ENCODE measurements at places on chromosomes 2 and 18.
A peak's percentile ranks its signal among the peaks of the same experiment; 100 is the strongest.

DNA sequence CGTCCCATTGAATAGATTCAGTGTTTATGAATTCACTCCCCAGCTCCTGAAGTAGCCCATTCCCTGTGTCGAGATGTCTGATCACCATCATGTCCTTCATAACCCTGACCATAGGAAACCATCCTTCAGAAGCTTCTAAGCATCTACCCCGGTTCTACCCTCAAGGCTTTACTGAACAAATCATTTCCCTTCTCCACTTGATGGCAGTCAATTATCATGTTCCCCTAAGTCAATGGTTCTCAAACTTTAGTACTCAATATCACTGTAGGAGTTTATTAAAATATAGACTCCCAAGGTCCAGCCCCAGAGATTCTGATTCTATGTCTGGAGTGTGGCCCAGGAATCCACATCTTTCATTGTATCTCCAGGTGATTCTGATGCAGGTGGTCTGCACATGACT lies 228.4 kb upstream of the SP5 start:
- no peak for DNase-seq

GRCh38 chr2:236576087-236576486 lies 6.5 kb downstream of the ACKR3 start:
- peak; percentile 15 for DNase-seq

- no peak for DNase-seq
Observed at GRCh38 chr2:10161961-10162441, 39.5 kb downstream of the RRM2 start.

DNA sequence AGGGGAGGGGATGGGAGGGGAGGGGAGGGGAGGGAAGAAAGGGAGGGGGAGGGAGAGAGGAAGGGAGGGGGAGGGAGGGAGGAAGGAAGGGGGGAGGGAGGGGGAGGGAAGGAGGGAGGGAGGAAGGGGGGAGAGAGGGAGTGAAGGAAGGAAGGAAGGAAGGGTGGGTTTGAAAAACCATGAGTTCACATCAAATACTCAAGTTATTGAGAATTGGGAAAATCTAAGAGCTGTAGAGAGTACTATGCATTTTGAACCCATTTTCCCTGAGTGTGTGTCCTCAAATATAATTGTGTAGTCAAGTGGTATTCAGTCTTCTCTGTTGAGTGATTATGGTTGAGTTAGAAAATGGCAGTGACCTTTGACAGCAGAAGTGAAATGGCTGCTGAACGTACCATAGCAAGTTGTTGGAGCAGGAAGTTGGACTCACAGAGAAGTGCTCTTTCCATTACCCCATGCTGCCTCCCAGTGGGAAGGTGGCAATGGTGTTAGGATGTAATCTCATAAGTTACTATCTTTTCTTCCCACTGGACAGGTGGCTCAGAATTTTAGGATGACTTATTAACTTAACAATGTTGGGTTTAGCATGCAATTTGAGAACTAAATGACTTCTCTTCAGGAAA lies 214.6 kb downstream of the SETBP1 start:
- DNase-seq, result no peak

DNA sequence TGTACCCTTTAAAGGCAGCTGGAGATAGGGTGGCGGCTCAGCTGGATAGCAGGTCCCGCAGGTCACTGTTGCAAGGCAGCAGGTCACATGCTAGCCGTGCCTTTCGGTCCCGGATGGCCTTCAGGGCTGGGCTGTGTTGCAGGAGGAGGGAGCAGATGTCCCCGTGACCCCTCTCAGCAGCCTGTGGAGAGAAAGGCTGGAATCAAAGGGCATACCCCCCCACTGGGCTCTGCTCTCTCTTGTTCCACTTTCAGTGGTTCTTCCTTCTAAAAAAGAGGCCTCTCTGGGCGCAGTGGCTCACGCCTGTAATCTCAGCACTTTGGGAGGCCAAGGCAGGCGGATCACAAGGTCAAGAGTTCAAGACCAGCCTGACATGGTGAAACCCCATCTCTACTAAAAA lies 4.4 kb upstream of the ANKRD23 start:
- no peak for DNase-seq

GRCh38 chr18:11494107-11494506 lies 115.3 kb upstream of the SLC35G4 start:
- peak; percentile 50 for DNase-seq

DNA sequence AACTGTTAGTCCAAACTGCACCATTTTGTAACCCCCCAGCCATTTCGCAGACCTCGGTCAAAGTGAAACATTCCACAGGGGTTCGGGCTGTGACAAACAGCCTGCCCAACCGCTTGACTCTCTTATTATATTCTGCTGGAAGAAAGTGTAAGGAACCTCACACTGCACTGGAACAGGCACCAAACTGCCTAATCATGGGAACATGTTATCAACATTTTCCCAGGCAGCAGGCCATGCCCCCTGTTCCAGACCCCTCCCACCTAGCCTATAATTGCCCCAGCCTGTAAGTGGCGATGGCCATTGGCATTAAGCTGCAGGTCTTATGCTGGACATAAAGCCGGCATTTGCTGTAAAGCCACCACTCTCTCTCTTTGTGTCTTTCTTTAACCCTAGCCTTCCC lies 16.9 kb downstream of the LYG2 start:
- DNase-seq, result no peak

Data from skin of body (tissue), 3 donors.